HCEC 1CT (cell line): ENCODE measurements at places on chromosomes 3 and 15.
A peak's percentile ranks its signal among the peaks of the same experiment; 100 is the strongest.

DNA sequence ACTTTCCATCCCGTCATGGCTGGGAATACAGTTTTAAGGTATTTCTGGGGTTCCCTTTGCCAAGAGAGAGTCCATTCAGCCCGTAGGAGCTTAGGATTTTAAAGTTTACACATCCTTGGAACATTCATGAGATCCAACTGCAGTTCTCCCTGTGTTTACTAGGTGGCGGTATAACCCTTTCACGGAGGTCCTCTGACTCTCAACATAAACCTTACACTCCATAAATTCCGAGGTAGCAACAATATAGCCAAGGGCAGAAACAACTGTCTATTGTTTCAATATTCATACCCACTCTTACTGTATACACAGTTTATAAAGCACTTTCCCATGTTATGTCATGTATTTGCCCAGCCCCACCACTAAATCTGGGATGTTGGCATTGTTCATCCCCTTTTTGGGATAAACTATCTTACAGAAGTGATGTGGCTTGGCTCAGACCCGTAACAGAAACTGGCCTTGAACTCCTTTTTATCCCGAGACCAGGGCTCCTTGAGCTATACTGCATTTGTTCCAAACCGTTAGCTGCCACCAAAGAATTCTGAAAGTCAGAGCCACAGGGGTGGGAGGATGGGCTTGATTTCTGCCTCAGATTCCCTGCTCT lies 69.2 kb upstream of the COL6A5 start:
- DNase-seq: peak; percentile 35

DNA sequence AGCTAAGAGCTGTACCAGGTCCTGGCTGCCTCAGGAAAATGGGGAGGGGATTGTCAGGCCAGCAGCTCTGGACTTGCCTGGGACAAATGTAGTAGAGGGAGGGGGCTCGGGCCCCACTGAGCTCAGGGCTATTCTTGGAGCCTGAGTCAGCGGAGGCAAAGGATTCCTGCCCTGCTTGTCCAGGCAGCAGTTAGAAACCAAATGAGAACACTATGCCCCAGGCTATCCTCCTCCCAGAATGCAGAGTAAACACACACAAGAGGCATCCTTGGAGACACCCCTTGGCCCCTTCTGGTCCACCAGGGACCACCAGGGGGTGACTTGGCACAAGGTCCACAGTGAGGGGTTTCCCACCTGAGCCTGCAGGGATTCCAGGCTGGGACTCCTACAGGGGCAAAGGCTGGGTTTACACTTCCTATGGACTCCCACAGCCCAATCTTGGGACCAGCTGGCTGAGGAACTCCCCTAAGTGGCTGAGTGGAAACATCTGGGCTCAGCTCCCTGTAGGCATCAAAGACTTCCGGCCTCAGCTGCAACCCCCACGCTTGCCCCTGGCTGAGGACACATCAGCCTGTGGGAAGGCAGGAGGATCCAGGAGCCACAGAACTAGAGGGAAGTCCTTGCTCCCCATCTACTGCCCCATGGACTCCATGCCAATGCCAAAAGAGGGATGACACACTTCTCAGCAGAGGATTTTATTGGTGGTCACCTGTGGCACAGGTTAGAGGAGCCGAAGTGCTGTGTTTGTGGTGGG lies 3.4 kb upstream of the COL7A1 start:
- peak; percentile 97 for DNase-seq

DNA sequence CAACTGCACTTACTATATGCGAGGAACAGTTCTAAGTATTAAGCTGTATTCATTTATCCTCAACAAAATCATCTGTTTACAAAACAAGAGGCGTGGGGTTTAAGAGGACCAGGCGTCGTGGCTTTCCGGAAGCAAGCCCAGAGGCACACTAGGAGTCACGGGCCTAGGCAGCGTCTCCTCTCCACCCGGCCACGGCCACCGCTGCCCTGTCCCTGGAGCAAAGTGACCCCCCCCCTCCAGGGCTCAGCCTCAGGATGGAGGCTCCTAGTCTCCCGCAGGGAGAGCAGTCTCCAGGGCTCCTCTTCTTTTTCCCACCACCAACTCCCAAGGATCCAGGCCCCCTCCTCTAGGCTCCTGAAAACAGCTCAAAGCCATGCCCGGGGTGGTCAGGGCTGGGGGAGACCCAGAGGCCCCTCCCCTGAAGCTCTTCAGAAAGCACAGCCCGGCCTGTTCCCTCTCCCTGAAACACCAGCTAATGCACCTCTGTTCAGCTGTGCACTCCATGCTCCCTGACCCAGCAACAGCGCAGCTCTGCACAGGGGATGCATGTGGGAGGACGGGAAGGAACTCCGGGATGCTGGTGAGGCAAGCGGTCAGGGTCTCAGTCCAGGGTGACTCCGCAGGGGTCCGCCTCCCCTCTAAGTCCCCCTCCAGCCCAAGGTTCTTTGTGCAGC lies 16.8 kb downstream of the TNK2 start:
- no peak for DNase-seq

DNA sequence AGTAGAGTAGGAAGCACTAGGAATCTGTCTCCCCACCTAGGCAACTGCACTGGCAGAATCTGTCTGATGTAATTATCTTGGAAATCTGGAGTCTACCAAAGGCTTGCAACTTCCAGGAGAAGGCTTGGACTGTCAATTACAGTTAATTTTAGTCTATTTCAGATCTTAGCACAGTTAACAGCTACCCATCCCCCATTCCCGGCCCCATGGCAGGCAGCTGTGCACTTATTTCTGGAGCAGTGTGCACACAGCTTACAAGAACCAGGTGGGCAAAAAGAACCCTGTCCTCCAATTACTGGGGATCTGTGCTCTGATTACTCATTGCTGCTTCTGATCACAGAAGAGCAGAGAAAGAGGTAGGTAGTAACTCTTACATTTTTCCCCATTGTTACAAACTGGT lies 12.3 kb upstream of the CDAN1 start:
- no peak for DNase-seq

DNA sequence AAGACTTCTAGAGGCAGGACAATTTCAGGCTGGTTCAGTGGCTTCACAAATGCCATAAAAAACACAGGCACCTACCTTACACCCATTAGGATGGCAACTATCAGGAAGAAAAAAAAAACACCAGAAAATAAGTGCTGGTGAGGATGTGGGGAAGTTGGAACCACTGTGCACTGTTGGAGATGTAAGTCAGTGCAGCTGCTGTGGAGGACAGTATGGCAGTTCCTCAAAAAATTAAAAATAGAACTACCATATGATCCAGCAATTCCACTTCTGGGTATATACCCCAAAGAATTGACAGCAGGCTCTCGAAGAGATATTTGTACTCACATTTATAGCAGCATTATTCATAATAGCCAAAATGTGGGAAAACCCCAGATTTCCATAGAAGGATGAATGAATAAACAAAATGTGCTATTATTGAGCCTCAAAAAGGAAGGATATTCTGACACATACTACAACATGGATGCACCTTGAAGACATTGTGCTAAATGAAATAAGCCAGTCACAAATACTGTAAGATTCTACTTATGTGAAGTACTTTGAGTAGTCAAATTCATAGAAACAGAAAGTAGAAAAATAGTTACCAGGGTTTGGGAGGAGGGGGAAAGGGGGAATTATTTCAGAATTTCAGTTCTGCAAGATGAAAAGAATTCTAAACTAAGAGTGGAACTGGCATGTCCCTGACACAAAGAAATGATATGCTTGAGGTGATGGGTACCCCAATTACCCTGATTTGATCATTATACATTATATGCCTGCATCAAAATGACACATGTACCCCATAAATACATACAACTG lies 40.9 kb downstream of the NR1D2 start:
- DNase-seq: no peak

- DNase-seq: no peak
These were observed 1.9 kb downstream of the EHD4 start for GRCh38 chr15:41970456-41970855.
